ENCODE measurements at places on chromosomes 12 and 14.

- no peak for DNase-seq
These were observed 107.0 kb upstream of the PTHLH start for GRCh38 chr12:28079539-28079938.

GRCh38 chr14:61451891-61452400 lies 130.6 kb downstream of the PRKCH start:
- DNase-seq = no peak

- DNase-seq = no peak
These were observed 226.3 kb downstream of the ERC1 start for GRCh38 chr12:1217191-1217949.

DNA sequence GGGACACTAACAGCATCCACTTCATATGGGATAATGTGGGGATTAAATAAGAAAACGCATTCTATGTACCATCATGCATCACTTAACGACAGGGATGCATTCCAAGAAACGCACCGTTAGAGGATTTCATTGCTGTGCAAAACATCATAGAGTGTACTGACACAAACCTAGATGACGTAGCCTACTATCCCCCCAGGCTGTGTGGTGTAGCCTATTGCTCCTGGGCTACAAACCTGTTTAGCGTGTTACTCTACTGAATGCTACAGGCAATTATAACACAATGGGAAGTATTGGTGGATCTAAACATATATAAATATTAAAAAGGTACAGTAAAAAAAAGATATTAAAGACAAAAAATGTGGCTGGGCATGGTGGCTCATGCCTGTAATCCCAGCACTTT lies 230.6 kb downstream of the KSR2 start:
- no peak for DNase-seq

GRCh38 chr12:111283521-111283920 lies 85.4 kb downstream of the PHETA1 start:
- DNase-seq = no peak

GRCh38 chr14:55874785-55875184 lies 243.4 kb upstream of the PELI2 start:
- DNase-seq = no peak

DNA sequence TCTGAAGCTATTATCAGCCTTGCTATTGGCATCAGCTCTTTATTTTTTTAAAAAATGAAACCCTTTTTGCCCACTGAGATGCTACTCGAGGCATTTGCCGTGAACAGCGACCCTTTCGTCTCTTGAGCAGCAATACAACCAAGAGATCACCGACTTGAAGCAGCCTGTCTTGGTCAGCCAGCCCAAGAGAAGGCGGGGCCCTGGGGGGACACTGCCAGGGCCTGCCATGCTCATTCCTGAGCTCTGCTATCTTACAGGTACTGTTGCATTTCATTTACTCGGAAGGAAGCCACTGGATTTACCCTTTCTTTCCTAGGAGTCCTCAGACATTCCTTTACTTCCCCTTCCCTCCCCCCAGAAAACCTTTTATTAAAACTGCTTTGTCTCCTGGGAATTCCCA lies 16.7 kb downstream of the PIWIL1 start:
- DNase-seq = no peak

DNA sequence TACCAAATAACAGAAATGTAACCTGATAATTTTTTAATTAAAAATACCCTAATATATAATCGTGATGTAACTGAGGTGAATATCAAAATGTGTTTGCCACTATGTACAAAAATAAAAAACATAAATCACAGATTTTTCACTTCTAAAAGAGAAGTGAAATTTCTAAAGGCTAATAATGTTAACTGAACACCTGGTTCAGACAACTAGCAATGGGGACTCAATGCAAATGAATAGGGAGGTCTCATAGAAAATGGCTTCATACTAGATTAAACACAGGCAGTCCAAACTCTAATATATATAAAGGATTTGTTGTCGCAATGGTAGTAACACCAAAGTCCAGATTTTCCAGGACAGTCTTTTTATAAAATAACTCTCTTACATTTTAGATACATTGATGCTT lies 365.4 kb upstream of the ATP2B1 start:
- no peak for DNase-seq

- no peak for DNase-seq
These were observed 7.3 kb upstream of the CLMN start for GRCh38 chr14:95326987-95327386.

DNA sequence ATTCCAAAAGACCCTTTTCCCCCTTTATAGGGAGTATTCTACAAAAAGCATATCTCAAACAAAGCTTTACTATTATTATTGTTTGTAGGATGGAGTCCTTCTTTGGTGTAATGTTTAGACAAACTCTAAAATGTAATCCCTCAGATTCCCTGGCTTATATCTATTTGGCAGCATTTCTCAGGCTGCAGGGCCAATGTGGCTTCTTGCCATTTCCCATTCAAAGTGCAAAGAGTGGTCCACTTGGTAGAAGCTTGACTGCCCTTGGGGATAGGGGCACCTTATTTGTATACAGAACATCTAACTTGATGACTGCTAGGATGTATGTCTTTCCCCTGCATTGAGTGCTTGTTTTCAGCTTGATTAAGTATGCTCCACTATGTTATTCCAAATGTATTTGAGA lies 242.7 kb downstream of the PRKD1 start:
- DNase-seq = no peak

DNA sequence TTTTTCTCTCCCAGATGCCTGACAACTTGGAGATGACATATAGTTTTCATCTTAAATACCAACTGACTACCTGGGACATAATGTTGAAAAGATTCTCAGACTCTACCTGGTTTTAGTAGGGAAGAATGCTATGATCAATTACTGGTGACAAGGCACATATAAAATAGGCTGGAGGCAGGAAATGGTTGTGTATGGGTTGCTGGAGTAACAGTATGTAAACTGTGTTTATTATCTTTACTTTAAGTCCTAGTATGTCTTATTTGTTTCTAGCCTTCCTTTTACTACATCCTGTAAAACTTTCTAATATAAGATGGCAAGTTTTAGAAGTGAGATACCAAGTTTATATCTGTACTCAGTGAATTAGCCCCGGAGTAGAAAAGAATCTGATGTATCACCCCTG lies 98.1 kb downstream of the NUBPL start:
- DNase-seq = no peak

DNA sequence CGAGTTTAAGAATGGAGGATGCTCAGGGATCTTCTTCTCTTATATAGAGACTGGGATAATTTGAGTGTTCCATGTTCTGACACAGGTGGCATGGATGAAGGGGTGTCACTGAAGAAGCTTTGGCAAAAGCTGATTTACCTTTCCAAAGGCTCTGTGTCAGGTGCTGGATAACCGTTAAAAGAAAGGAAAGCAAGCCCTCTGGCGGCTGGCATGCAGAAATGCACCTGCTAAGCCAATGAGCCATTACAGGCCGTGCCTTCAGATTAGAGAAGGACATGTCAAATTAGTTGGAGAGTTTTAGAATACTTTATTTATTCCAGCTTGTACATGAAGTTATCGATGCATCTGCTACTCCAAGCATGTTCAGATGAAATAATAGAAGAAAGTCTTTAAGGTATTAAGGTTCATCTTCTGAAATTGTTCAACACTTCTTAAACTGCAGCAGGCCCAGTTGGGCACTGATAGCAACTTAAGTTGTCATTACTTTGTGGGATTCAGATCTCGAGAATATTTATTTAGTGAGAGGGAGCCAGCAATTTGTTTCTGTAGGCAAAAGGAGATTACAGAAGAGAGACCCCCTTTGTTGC lies 678.2 kb downstream of the NRXN3 start:
- no peak for DNase-seq

GRCh38 chr12:75656648-75657047 lies 145.2 kb upstream of the KRR1 start:
- DNase-seq = no peak

GRCh38 chr12:109716092-109716479 lies 2.5 kb downstream of the FAM222A start:
- DNase-seq = no peak

DNA sequence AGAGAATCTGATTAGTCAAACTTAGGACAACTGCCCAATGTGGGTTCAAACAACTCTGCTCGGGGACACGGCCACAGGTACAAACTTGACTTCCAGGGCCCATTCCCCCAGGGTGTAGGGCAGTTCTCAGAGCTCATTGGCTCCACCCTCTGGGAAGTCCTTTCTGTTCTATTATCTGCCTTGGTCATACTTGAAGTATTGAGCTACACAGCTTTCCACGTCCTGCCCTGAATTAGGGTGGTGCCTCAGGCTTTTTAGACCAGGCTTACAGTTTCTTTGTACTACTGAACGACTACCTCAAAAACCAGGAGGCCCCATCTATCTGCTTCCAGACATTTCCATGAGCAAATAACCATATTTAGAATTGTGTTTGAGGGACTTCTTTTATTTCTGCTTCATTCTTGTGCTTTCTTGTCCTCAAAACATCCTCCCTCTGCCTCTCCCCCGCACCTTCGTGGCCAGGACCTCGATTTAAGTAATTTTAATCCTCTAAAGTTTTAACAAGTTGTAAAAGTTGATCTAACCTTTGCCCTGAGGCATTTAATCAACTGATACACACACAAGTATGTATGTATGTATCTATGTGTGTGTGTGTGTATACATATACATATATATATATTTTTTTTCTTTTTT lies 281.7 kb upstream of the AMIGO2 start:
- DNase-seq = peak; percentile 25

GRCh38 chr12:124568431-124569374 lies 1.3 kb upstream of the NCOR2 start:
- no peak for DNase-seq

GRCh38 chr14:58118097-58118815 lies 33.8 kb downstream of the ARMH4 start:
- no peak for DNase-seq

- DNase-seq = no peak
These were observed 3.3 kb downstream of the TMTC2 start for GRCh38 chr12:82690006-82690405.

GRCh38 chr14:51750542-51750941 lies 98.8 kb downstream of the FRMD6 start:
- DNase-seq = no peak

DNA sequence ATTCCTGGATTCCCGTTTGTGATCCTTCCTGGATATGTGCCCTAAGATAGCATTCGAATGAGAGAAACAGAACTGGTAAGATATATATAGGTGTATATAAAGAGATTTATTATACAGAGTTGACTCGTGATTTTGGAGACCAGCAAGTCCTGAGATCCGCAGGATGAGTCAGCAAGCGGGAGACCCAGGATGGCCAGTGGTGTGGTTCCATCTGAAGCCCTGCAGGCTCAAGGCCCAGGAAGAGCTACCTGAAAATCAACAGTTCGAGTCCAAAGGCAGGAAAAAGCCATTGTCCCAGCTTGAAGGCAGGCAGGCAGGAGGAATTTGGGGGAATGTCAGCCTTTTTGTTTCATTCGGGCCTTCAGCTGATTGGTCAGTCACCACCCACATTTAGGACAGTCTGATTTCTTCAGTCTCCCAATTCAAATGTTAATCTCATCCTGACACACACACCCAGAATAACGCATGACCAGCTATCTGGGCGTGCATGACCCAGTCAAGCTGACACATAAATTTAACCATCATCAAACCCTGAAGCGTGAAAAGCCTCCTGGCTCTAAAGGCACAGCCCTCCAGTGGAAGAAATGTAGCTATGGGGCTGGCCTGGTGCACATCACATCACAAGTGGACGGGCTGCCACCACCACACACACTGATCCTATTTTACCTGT lies 44.3 kb downstream of the TUNAR start:
- DNase-seq = no peak

DNA sequence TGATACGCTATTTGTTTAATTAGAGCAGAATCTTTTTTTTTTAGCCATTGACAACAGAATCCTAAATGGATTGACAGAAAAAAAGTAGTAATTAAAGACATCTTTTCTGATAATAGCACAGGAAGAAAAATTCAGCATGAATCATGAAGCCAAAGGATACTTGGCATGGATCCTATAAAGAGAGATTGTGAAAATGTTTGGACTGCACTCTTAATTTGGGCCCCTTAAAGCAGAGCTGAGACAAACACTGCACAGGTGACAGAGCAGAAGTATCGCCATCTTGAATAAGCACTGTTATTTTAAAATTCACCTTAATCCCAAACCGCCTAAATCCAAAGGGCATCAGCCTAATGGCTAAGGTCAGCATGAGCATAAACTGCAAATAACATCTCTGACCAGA lies 48.8 kb upstream of the SEL1L start:
- DNase-seq = no peak

- no peak for DNase-seq
These were observed 134.6 kb upstream of the EVL start for GRCh38 chr14:99930420-99931274.

GRCh38 chr12:58364389-58365086 lies 423.2 kb downstream of the ATP23 start:
- no peak for DNase-seq

DNA sequence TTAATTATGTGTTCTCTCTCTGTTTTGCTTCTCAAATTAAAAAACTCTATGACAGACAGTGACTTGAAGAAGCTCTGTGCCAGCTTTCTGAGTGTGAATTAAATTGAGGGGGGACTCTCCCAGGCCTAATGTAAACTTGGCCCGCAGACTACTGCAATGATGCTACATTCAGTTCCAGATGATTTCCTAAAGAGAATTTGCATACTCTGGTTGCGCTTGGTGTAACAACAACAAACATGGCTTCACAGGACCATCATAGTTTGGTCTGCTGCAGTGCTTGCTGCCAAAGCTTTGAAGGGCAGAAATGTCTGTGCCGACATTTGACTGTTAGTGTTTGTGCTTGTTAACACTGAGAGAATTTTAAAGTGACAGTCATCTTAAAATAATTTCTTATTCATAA lies 25.0 kb downstream of the CFAP54 start:
- DNase-seq = no peak

GRCh38 chr12:51217133-51217967 lies 512 bp downstream of the POU6F1 start:
- peak; percentile 8 for DNase-seq

GRCh38 chr12:89352242-89352491 lies 134 bp downstream of the DUSP6 start:
- DNase-seq = no peak

GRCh38 chr14:22255017-22255950 lies 333.7 kb downstream of the DAD1 start:
- no peak for DNase-seq

GRCh38 chr12:29238822-29239291 lies 89.8 kb downstream of the FAR2 start:
- DNase-seq = no peak

GRCh38 chr14:80982711-80983110 lies 27.3 kb downstream of the TSHR start:
- DNase-seq = no peak

DNA sequence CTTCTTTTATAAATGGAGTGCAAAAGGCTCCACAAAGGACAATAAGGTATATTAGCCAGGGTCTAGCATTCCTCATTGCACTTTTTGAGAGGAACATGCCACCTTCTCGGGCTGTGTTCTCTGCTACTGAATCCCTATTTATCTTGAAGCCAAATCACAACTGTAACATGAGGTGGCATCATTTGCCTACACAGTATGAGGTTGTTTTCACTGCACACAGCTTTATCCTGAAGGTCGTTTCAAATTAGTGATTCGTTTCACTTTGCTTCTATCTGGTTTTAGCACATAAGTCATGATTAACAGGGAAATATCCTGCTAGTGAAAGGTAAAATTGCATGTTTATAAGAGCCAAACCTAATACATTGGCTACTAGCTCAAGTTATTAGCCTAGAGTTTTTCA lies 153.8 kb downstream of the SLC35F4 start:
- DNase-seq = no peak

- no peak for DNase-seq
These were observed 29.6 kb downstream of the ATXN2 start for GRCh38 chr12:111569363-111570083.

All from activated CD8-positive, alpha-beta memory T cell treated with anti-CD3 and anti-CD28 coated beads for 4 hours (primary cell).